ENCODE measurements at places on chromosomes 7 and 10.

- DNase-seq = no peak
These were observed 44.0 kb upstream of the ITGB1 start for GRCh38 chr10:33001908-33002492.

DNA sequence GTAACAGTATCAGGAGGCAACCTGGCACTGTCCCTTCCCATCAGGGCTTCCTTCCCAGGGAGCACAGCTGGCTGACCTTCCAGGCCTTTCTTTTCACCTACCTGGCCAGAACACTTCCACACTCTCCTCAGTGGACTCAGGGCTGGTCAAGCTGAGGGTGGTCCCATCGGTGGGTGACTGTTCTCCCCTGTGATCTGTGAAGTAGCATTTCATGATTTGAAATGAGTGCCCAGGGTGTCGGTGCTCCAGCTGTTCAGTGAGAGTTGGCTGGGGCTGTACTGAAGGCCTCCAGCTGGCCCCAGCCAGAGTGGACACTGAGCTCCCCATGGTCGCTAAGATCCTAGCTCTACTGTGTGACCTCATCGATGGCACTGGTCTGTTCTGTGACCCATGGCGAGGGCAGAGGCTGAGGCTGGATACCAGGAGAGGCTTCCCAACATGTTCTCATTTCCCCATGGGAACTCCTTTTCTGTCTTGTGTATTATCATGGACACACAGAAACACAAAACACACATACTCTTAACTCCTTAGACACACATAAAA is at the start of gene FAM170B:
Gene FAM170B (minus strand): TSS at position 316 of the 543 bp plus-strand sequence. CDS start 103 bp downstream, at position 213.
- DNase-seq = no peak

GRCh38 chr7:93843260-93843659 is 47.3 kb downstream of the TFPI2 start:
- DNase-seq = no peak

DNA sequence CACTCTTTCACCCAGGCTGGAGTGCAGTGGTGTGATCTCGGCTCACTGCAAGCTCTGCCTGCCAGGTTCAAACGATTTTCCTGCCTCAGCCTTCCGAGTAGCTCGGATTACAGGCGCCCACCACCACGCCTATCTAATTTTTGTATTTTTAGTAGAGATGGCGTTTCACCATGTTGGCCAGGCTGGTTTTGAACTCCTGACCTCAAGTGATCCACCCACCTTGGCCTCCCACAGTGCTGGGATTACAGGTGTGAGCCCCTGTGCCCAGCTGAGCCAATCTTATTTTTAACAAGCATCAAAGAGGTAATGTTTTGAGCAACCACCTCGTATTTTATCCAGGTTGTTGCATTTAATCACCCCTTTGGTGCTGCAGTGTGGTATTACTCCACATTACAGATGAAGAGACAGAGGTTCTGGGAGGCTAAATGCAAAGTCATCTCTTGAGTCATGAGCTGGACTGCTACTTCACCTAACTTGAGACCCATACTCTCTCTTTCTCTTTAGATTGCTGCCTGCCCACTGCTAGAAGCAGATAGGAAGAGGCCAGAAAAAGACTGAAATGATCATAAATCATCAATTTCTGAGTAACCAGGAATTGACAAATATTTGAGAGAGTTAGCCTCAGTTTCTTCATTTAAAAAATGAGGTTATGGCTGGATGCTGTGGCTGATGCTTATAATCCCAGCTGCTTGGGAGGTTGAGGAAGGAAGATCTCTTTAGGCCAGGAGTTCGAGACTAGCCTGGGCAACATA is 116.2 kb downstream of the CAMK1D start:
- peak; percentile 54 for DNase-seq

GRCh38 chr7:42137941-42138340 is 99.1 kb downstream of the GLI3 start:
- no peak for DNase-seq

GRCh38 chr10:131786756-131787605 is 113.8 kb upstream of the PPP2R2D start:
- DNase-seq = peak; percentile 61

DNA sequence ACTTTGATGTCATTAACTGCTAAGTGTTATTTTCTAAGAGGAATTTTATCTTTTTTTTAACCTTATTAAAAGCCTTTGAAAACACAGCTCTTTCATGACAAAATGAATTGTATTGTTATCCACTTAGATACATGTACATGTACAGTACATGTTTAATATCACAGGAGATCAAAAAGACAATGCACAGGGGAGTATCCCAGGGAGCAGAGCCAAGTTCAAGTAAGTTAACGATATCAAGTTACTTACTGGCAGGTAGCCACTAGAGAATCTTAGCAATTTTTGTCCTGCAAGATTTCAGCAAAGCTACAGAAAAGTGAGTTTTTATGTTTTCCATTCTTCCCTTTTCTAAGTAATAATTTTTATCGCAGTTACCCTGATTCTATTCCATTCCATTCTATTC is 33.9 kb upstream of the ARL4A start:
- no peak for DNase-seq

DNA sequence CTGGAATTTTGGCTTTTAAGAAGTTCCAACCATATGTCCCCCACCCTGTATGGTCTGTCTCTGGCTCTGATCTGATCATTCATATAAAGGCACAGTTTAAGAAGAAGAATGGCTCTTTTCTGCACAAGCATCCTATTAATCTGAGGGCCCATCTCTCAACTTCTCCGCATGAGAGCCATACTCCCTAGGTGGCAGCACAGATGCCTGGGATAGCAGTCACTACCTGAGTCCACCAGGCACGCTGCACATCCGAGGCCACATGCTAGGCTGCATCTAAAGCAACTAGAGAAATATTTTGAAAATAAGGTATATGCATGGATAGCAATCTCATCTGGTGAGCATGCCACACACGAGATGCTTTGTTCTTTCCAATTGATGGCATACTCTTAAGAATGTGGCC is 565.5 kb downstream of the PARD3 start:
- no peak for DNase-seq

GRCh38 chr10:128018691-128019090 is 107.5 kb downstream of the MKI67 start:
- DNase-seq = peak; percentile 64

- no peak for DNase-seq
These were observed 1040.0 kb downstream of the SORCS3 start for GRCh38 chr10:105681051-105681450.

DNA sequence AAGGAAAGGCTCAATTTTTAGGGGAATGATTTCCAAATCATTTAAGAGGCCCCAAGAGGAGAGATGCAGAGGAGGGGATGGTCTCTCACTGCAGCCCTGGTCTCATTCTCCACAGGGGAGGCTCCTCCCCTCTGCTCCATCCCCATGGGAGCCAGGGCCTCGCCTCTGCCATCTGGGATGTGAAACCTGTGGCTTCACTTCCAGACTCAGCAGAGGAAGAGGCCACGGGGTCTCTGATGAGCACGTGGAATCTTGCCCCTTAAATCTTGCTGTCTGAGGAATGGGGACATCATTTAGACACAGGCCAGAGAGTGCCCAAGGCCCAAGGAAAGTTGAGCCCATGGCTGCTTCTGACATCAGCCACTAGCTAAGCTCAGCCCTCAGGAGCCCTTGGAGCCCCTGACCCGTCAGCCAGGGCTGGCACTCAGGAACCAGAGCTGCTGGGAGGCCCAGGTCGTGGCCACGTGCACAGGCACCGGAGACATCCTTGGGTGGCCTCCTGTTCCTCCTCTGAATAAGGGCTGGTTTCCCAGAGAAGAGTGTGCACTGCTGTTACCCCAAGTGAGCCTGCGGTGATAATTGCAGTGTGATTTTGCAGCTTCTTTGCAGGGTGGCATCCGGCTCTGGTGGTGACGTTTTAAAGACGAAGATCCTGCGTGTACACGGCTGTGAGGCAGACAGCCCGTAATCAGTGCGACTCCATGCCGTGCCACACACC is 50.5 kb downstream of the VIPR2 start:
- no peak for DNase-seq

- no peak for DNase-seq
These were observed 51.1 kb downstream of the EEPD1 start for GRCh38 chr7:36204044-36204663.

- no peak for DNase-seq
These were observed 53.6 kb upstream of the ELN start for GRCh38 chr7:73974101-73974947.

DNA sequence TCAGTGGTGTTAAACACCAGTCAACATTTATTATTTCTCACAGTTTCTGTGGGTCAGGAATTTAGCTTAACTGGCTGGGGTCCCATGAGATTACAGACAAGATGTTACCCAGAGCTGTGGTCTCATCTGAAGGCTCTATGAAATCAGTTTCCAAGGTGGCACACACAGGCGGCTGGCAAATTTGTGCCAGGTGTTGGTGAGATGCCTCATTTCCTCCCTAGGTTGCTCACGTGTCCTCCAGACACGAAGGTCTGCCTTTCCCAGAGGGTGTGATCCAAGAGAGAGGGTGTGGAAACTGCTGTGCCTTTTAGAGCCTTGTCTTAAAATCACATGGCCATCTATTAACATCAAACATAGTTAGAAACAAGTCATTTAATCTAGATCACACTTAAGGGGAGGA is 209.0 kb downstream of the JCAD start:
- peak; percentile 20 for DNase-seq

DNA sequence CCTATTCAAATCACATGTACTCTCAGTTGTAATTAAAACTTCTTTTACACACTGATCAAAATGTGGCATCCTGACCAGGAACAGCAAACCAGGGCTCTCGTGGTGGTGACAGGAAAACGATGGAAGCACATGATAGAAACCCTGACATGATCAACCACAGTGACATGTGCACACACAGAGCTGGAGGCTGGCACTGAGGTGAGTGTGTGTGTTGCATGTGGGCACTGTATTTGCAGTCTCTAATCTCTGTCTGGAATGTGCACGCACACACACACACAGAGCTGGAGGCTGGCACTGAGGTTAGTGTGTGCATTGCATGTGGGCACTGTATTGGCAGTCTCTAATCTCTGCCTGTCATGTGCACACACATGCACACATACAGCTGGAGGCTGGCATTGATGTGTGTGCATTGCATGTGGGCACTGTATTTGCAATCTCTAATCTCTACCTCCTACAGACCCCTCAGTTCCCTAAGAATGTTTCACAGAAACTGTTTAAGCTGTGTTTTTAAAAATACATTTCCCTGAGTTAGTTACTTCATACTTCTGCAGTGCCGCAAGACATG is 406.9 kb downstream of the SFMBT2 start:
- DNase-seq = peak; percentile 76

- no peak for DNase-seq
These were observed 63.6 kb upstream of the RAB18 start for GRCh38 chr10:27440478-27440877.

- DNase-seq = peak; percentile 14
These were observed 176.4 kb upstream of the HPS1 start for GRCh38 chr10:98623176-98623575.

- peak; percentile 76 for DNase-seq
These were observed 175.1 kb downstream of the SRPK2 start for GRCh38 chr7:105213611-105214010.

GRCh38 chr10:112187527-112187926 is 4.0 kb upstream of the GPAM start:
- no peak for DNase-seq

GRCh38 chr10:60848126-60848525 is 69.8 kb downstream of the CDK1 start:
- no peak for DNase-seq

DNA sequence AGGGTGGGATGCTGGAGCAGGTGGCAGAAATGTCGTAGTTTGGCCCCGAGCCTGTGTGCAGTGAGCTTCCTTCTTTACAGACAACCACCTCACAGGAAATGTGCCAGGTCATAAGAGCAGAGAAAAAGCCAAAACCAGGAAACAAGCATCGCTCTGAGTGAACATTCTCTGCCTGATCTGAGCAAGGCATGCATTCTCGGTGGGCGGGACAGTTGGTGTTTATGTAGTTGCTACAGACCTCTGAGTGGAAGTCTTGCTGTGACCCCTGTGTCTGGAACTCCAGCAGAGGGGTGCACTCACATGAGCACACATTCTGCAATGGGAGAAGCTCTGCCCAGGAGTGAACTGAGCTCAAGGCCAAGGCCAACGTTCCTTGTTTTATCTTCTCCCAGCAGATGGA is 230.1 kb downstream of the TCERG1L start:
- DNase-seq = peak; percentile 79

- no peak for DNase-seq
These were observed 14.2 kb downstream of the NCOA4 start for GRCh38 chr10:46016190-46016589.

- DNase-seq = no peak
These were observed 3.8 kb upstream of the CAV2 start for GRCh38 chr7:116495736-116496135.

- no peak for DNase-seq
These were observed 391.1 kb downstream of the RPS24 start for GRCh38 chr10:78424723-78425122.

- DNase-seq = no peak
These were observed 1156.7 kb downstream of the GATA3 start for GRCh38 chr10:9211228-9211627.

GRCh38 chr10:43594944-43595589 is 11.2 kb upstream of the ZNF485 start:
- peak; percentile 86 for DNase-seq

GRCh38 chr7:88307823-88308222 is 1.1 kb upstream of the STEAP4 start:
- no peak for DNase-seq

DNA sequence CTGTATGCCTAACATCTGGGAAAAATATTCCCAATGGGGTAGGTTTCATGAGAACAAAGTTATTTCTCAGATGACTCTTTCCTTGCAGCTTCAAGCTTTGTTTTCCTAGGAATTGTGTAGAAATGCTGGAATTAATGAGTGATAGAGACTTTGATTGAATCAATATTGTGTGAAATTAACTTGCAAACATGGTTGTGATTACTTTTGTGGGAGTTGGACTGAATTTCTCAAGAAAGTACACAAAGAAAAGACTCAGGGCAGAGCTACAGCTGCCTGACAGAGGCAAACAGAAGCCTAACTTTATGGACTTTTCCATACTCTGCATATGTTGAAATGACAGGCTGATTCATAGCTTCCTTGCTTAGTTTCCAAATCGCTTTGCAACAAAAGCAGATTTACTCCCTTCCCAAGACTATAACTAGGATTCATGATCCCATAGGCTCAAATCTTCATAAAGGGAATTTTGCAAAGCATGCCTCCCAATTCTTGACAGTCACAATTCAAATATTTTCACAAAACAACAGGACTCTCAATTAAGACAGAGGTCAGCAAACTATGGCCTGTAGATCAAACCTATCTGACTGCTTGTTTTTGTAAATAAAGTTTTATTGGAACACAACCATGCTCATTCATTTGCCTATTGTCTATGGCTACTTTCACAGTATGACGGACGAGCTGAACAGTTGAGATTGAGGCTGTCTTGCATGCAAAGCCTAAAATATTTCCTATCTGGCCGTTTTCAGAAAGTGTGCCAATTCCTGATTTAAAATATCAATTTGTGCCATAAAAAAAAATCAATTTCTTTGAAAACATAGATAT is 27.6 kb downstream of the NRP1 start:
- no peak for DNase-seq
